Suprapubic skin (tissue), 4 donors: ENCODE measurements at places on chromosomes 6 and 20. TPM values are rescaled to one million over a fixed set of nuclear protein-coding genes. Genes with fewer than 3 reads are reported as not detected.

Gene LTB
- not detected for total RNA-seq

DNA sequence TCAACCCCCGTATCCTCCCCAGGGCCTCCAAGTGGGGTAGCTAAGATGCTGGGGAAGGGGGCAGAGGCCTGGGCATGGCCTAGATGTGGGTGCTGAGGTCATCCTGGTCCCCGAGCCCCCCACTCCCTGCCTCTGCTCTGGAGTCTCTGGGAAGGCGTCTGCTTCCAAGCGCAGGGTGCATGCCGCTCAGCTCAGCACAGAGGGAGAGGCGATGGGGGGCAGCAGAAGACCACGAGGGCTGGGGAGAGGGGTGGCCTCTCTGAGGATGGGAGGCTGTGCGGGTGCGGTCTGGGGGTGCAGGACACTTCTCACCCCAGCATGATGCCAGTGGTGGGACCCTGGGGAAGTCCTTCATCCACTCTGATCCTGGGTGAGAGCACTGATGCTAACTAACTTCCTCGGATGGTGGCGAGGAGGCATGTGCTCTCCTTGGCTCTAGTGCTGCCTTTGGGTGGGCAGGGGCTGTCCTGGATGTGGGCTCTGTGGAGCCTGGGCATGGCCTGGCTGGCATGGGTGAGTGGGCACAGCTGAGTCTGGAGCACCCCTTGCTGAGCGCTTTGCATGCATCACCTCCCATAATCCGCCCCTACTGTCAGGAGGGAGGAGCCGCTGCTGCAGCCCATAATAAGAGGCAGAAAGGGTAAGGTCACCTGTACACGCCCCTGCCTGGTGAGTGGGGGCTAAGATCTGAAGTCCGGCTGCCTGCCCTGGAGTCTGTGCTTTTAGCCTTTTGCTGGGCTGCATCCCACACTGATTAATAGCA, 34.7 kb downstream of the EFCAB8 start:
- DNase-seq = no peak

Gene SLC44A4
- 2.0 TPM for total RNA-seq

DNA sequence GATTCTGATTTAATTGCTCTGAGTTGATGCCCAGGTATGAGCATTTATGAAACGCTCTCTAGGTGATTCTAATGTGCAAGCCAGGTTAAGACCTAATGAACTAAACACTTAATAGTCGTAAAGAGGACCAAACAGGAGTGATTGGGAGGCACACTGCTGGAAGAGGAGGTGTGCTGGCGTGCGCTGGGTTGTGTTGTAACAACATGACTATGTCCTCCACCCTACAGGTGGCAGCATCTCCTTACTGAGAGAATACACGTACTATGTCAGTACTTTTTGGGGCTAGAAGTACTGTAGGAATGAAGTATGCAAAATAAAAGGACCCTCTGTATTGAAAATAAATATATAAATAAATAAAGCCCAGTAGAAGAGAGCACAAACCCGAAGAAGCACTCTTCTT, 11.9 kb downstream of the C6orf89 start:
- DNase-seq = no peak

DNA sequence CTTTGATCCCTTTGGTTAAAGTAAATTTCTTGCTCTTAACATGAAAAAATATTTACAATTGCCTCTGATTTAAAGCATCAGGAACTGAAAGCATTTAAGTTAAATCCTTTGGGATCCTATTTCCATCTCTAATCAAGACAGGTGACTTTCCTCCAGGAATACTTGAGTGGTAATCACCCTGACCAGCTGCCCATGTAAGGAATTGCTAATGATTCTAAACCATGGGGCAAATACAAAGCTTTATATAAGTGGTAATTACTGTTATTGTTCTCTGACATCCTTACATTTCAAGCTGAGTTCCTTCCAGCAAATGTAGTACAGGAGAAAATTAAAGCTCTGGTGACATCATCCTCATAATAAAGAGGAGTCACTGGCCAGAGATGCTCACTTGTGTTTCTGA, 100.6 kb downstream of the CRYBG1 start:
- DNase-seq = no peak

Gene RIPOR3
- 10.1 TPM for total RNA-seq

Gene MARCKS
- 57.1 TPM for total RNA-seq

Gene GJA1
- 484 TPM for total RNA-seq

DNA sequence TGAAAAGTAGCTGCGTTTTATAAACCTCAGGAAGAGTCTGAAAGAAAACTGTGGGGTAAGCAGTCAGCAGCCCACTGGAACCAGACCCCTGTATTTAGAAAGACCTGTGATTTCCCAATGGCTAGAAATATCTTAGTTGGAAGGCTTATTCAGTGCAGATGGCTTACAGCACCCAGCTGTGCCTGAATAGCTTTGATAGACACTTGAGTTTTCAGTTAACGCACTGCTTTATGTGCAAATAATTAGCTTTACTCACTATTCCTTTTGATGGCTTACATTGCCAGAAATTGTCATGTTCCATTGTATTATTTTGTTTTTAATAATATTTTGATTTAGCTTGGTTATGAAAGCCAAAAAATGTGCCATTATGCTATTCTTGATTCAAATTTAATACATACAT, 465.3 kb upstream of the SYNCRIP start:
- no peak for DNase-seq

- no peak for DNase-seq
Measured at GRCh38 chr6:40762981-40763380, 175.8 kb upstream of the LRFN2 start.

Gene GPRC6A
- not detected for total RNA-seq

Gene CRISP2
- total RNA-seq = not detected

DNA sequence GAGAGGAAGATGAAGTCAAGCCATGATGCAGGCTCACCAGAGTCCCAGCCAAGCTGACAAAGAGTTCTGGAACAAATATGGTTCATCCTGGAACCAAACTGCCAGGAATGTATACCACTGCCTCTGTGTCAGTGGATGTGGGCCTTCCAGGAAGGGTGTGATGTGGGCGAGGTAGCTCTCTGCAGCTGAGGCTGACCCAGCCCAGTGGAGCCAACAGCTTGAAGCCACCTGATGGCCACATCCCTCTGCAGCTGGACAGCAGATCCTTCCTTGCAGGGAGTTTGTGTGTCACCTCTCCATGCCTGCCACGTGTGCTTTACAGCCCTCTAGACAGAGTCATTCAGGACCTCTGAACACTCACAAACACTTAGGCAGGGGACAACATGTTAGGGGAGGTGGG, 142.0 kb upstream of the RIN2 start:
- no peak for DNase-seq

GRCh38 chr6:14754751-14755513, 490.9 kb upstream of the JARID2 start:
- no peak for DNase-seq

Gene LY6G6D
- total RNA-seq = not detected
